Endothelial cell (in vitro differentiated cells): ENCODE measurements at places on chromosomes 6 and 20. TPM values are rescaled to one million over a fixed set of nuclear protein-coding genes. Genes with fewer than 3 reads are reported as not detected.
A peak's percentile ranks its signal among the peaks of the same experiment; 100 is the strongest.

DNA sequence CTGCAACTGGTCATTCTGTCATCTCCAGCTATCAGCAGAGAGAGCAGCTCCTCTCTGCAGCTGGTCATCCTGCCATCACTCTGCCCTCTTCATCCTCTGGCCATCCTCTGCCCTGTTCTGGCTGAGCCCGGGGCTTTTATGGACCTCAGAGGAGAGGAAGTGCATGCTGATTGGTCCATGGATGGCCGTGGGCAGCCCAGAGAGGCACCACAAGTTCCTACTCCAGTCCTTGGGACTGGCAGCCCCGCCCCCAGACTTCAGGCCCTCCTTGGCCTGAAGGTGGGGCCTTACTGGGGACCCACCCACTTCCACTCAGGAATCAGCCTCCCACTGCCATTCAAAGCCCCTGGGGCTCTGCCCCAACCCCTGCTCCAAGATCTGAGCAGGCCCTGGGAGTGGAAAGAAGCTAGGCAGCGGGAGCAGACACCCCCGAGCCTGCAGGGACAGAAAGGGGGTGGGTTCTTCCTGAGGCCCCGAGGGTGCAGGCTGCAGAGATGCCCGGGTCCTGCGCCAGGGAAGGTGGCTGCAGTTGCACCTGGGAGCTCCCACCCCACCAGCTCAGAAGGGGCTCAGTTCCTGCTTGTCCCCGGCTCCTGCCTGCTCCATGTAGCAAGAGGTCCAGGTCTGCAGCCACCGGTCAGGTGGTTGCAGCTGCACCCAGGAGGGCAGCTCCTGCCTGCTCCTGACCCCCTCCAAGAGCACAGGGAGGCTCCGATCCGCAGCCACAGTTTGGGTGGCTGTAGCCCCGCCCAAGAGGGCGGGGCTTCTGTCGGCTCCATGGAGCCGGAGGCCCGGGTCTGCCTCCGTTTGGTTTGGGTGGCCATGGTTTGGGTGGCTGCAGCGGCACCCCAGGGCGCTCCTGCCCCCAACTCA lies 34.1 kb upstream of the HMGA1 start:
- H3K4me1 ChIP-seq = peaks cover 6% of the 10 kb centered on the region
- no peak for DNase-seq
- peaks cover 3% of the 10 kb centered on the region for H3K27me3 ChIP-seq
- no peak overlapping the region for H3K27ac ChIP-seq
- H3K4me3 ChIP-seq = no peak overlapping the region

DNA sequence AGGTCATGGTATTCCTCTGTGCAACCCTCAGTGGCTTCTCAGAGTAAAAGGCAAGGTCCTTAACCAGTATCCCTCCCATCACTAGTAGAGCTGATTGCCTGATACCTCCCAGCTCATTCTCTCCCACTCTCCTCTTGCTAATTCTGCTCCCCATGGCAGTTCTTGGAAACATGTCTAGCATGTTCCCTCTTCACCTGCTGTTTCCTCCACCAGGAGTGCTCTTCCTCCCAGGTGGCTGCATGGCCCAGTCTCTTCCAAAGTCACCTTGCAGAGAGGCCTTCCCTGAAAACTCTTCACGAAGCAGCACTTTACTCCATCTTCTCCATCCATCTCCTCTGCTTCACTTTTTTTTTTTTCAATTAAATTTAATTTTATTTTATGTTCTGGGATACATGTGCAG lies 36.2 kb upstream of the OLIG3 start:
- no peak for DNase-seq
- H3K27me3 ChIP-seq = no peaks in the 10 kb centered on the region
- H3K36me3 ChIP-seq = peaks cover 3% of the 10 kb centered on the region
- H3K4me1 ChIP-seq = peaks cover 2% of the 10 kb centered on the region

- no peak overlapping the region for H3K4me3 ChIP-seq
- no peak for DNase-seq
- H3K36me3 ChIP-seq = peaks cover 4% of the 10 kb centered on the region
- no peak overlapping the region for H3K27ac ChIP-seq
These were observed 111.1 kb downstream of the SULF2 start for GRCh38 chr20:47674145-47674544.

DNA sequence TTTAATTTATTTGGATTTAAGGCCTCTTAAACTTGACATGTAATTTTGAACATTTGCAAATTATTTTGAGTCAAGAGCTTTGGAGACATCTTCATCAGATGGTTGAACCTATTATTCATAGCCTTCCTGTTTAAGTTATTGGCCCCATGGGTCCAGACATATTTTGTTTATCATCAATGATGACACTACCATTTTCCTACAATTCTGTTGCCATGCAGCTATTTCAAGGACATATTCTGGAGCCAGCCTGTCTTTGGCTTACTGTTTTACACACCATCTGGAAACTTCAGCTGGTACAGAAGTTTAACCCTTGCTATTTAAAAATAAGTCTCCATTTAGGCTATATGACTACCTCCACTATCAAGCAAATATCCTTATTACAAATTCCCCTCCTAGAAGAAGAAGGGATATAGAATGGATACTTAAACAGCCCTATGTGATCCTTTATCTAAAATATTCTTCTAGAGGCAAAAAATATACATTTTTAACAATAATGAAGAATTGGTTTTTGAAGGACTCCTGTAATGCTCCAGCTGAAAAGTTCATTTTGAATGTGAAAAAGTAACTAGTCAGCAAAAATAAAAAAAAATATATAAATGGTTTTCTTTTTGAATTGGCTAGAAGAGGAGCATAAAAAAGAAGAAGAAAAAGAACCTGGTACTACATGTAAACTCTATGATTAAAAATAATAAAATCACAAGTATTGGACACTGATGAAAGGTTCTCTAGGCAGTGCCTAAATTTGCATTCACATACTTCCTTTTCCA lies 544.0 kb upstream of the HS3ST5 start:
- H3K4me1 ChIP-seq = no peaks in the 10 kb centered on the region
- no peaks in the 10 kb centered on the region for H3K36me3 ChIP-seq
- no peaks in the 10 kb centered on the region for H3K27me3 ChIP-seq
- DNase-seq = no peak
- H3K27ac ChIP-seq = no peak overlapping the region

- H3K27me3 ChIP-seq = peaks cover 5% of the 10 kb centered on the region
- peak within 1 kb of the TSS; percentile 97 for H3K4me3 ChIP-seq
- H3K4me1 ChIP-seq = peaks cover 23% of the 10 kb centered on the region
- H3K27ac ChIP-seq = peak within 1 kb of the TSS; percentile 88
- DNase-seq = peak; percentile 73
These were observed at the start of gene MYO6 for GRCh38 chr6:75748743-75749538. Gene MYO6 (plus strand): TSS chr6:75749239. CDS start chr6:75817548, 68,309 bp downstream.

IRAK1BP1 gene
- 5.2 TPM for total RNA-seq

GRCh38 chr6:122049341-122049740 lies 350.1 kb upstream of the HSF2 start:
- H3K4me3 ChIP-seq = no peak overlapping the region
- H3K36me3 ChIP-seq = no peaks in the 10 kb centered on the region
- no peak for DNase-seq
- peaks cover 2% of the 10 kb centered on the region for H3K27me3 ChIP-seq
- H3K4me1 ChIP-seq = peaks cover 2% of the 10 kb centered on the region

CGA gene
- total RNA-seq = not detected

TFAP2A gene
- total RNA-seq = 0.31 TPM

DNA sequence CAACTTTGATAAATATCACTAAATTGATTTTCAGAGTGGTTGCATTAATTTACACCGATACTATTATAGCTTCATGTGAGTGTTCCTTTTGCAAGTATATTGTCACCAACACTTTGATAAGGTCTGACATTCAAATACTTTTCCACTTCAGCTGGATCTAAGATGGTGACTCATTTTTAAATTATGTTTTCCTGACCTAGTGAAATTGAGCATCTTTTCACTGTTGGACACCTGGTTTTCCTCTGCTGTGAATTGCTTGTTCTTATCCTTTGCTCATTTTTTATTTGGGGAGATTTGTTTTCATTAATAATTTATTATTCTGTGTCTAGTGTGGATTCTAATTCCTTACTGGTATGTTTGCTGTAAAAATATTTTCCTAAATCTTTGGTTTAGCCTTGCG lies 85.2 kb upstream of the PRDM1 start:
- H3K4me3 ChIP-seq = no peak overlapping the region
- H3K27me3 ChIP-seq = no peaks in the 10 kb centered on the region
- H3K36me3 ChIP-seq = no peaks in the 10 kb centered on the region
- DNase-seq = no peak
- no peaks in the 10 kb centered on the region for H3K4me1 ChIP-seq

GMNN gene
- 24.7 TPM for total RNA-seq

RGL2 gene
- 167 TPM for total RNA-seq

DNA sequence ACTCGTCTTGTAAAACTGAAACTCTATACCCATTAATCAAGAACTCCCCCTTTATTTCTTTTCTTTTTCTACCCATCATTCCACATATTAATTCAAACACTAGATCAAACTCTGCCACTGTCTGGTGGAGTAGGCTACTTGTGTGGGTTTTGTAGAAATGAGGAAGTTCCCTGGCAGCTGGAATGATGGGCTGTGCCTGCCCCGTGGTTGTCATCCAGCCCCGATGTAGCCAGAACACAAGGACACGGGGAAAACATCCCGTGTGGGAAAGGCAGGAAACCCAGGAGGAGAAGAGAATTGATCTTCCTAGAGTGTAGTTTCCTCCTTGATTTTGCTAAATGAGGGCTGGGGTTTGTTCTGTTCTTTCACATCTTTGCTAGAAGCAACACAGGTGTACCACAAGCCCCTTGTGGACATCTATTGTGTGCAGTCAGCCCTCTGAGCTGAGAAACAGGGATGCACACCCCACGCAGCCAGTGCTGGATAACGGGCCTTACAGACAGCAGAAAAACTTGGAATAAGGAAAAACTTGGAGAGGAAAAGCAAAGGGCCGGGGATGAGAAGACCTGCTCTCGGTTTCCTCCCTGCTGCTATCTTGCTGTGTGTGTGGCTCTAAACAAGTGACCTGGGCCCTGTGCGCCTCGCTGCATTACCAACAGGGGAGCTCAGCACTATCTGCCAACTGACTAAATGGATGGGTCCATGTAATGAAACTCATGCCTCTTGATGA lies 88.0 kb downstream of the SCML4 start:
- H3K36me3 ChIP-seq = no peaks in the 10 kb centered on the region
- no peak for DNase-seq
- peaks cover 1% of the 10 kb centered on the region for H3K27me3 ChIP-seq
- no peak overlapping the region for H3K27ac ChIP-seq
- H3K4me3 ChIP-seq = no peak overlapping the region

GRCh38 chr6:39416026-39416425 lies 93.5 kb upstream of the KCNK16 start:
- H3K27ac ChIP-seq = no peak overlapping the region
- no peaks in the 10 kb centered on the region for H3K36me3 ChIP-seq
- H3K27me3 ChIP-seq = no peaks in the 10 kb centered on the region
- peaks cover 3% of the 10 kb centered on the region for H3K4me1 ChIP-seq

COL12A1 gene
- 6.3 TPM for total RNA-seq

EGFL8 gene
- 37.4 TPM for total RNA-seq

- peaks cover 3% of the 10 kb centered on the region for H3K36me3 ChIP-seq
- H3K27me3 ChIP-seq = peaks cover 2% of the 10 kb centered on the region
- DNase-seq = no peak
- H3K27ac ChIP-seq = no peak overlapping the region
These were observed 24.5 kb downstream of the DHX35 start for GRCh38 chr20:38986663-38987062.

GRCh38 chr20:46872328-46873211 lies 22.1 kb upstream of the EYA2 start:
- H3K36me3 ChIP-seq = no peaks in the 10 kb centered on the region
- no peak overlapping the region for H3K27ac ChIP-seq
- no peak for DNase-seq
- H3K4me3 ChIP-seq = no peak overlapping the region
- H3K27me3 ChIP-seq = no peaks in the 10 kb centered on the region
- H3K4me1 ChIP-seq = no peaks in the 10 kb centered on the region

TRIM38 gene
- total RNA-seq = 3.8 TPM

- no peak overlapping the region for H3K27ac ChIP-seq
- no peak overlapping the region for H3K4me3 ChIP-seq
- no peaks in the 10 kb centered on the region for H3K36me3 ChIP-seq
- DNase-seq = no peak
- peaks cover 7% of the 10 kb centered on the region for H3K4me1 ChIP-seq
- H3K27me3 ChIP-seq = peaks cover 3% of the 10 kb centered on the region
These were observed 104.0 kb downstream of the FOXA2 start for GRCh38 chr20:22480336-22480735.

MTFR2 gene
- total RNA-seq = 1.4 TPM

DNA sequence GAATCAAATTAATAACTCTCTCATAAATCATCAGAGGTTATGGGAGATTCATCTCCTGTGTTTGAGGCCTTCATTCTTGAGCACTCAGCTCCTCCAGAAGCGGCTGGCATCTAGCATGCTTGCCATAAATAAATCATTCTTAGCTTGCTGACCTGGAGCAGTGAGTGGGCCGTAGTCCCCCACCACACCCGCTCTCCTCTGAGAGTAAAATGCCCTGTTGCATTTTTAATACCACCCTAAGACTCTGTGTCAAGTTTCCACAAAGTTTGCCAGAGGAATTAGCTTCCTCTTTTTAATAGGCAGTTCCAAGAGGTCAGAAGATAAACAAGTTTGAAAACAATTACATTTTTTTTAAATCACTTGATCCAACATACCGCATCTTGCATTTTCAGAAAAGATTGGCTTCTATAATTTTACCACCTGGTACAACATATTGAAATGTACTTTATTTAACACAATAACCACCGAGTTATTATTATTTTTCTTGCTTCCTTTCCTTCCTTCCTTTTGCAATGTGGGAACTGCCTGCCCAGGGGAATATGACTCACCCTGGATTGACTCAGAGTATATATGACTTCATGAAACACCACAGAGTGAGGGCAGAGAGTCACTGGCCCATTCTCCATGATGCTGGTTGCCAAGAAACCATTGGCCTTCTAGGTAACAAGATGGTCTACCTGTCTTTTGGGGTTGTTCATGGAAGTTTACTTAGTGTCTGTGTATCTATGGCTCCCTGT lies 29.4 kb upstream of the CLIC5 start:
- no peak overlapping the region for H3K4me3 ChIP-seq
- no peaks in the 10 kb centered on the region for H3K4me1 ChIP-seq
- no peak overlapping the region for H3K27ac ChIP-seq

DNA sequence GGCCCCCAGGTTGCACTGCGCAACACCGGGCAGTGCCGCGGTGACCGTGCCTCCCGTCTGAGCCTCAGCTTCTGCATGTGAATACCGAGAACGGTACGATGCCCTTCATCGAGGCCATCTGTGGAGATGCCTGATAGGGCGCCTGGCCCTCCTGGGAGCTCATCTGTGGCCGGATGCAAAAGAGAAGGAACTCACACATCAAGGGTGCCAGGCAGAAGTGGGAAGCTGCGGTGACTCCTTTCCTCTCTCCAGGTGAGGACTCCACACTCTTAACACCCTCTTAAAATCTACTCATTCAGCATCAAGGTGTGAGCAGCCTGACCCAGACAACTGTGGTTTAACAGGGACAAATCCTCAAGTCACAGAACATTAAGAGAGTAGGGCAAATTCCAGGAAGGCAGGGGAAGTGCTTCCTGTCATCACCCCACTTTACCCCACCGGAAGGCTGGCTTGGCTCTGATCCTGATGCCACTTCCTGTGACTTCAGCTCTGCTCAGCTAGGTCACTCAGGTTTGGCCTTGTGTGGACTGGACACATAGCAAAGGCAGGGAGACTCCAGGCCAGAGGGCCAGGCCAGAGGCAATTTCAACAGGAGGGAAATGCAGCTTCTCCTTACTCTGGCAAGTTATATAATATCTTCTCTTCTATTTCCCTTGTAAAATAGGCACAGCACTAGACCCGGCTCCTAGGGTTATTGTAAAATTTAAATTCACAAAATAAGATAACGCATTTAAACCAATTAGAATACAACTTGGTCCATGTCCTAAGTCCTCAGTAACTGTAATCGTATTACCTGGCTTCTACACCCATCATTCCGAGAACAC lies 69.4 kb downstream of the CPNE5 start:
- H3K36me3 ChIP-seq = peaks cover 21% of the 10 kb centered on the region
- DNase-seq = no peak
- peak overlapping the region; percentile 70 for H3K27ac ChIP-seq
- H3K27me3 ChIP-seq = peaks cover 8% of the 10 kb centered on the region
- peak overlapping the region; percentile 21 for H3K4me3 ChIP-seq
- peaks cover 32% of the 10 kb centered on the region for H3K4me1 ChIP-seq
